ENCODE measurements at places on chromosomes 7 and 10. TPM values are rescaled to one million over a fixed set of nuclear protein-coding genes. Genes with fewer than 3 reads are reported as not detected.

The ETV1 gene
- total RNA-seq: 45.9 TPM

- no peak for DNase-seq
Observed at GRCh38 chr7:16923019-16923418, 41.2 kb upstream of the AGR3 start.

DNA sequence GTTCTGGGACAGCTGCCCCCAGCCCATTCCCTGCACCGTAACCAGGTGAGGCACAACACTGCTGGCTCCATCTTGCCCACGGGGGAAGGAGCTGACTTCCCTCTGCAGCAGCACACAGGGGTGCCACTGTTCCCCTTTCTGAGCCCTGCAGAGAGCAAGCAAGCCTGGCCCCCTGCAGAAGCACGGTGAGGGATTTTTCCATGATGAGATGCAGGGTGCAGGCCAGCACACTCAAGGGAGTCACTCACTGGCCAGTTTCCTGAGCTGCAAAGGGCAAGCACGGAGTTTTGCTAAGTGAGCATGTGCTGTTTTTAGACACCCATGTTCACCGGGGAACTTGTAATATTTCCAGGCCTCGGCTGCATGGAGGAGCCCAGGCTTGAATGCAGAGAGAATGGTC, 176.6 kb downstream of the PIP4K2A start:
- DNase-seq: no peak

The DENND2A gene
- not detected for total RNA-seq

DNA sequence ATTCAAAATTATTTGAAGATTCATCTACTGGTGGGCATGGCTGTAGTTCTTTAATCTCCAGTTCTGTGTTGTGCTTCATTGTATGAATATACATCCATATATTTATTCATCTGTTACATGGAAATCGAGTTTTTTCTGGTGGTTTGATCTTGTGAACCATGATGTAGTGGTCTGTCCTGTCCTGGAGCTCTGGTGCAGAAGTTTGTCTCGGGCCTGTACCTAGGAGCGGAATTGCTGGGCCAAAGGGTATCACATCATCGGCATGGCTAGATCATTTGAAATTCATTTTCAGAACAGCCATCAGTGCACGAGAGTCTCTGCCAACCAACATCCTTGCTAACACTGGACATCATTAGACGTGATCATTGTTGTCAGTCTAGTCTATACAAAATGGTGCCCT, 107.0 kb downstream of the ELFN1 start:
- DNase-seq: no peak

The NPY gene
- total RNA-seq: not detected

The PAX4 gene
- total RNA-seq: not detected

The GDF10 gene
- not detected for total RNA-seq

The ZC3HAV1 gene
- total RNA-seq: 101 TPM

DNA sequence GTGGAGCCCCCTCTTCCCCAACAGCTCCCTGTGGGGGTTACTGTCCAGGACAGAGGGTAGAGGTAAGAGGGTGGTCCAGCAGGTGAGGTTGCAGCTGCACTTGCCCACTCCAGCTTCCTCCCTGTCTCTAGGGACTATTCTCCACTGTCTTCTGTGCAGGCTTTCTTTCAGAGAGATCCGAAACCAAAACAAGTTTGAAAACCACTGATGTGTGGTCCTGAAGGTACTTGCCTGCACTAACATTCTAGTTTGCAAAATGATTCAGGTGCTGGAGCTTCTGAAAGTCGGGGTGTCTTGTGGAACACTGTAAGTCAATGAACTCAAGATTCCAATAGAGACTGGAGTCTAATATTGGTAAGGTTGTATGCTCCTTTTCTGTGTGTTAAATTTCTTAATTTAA, 63.1 kb downstream of the BLNK start:
- no peak for DNase-seq

- DNase-seq: no peak
Observed at GRCh38 chr7:157476654-157477549, 140.1 kb downstream of the DNAJB6 start.

The AKR1C4 gene
- total RNA-seq: 0.40 TPM

- DNase-seq: no peak
Observed at GRCh38 chr7:137948083-137948844, 53.6 kb downstream of the CREB3L2 start.

DNA sequence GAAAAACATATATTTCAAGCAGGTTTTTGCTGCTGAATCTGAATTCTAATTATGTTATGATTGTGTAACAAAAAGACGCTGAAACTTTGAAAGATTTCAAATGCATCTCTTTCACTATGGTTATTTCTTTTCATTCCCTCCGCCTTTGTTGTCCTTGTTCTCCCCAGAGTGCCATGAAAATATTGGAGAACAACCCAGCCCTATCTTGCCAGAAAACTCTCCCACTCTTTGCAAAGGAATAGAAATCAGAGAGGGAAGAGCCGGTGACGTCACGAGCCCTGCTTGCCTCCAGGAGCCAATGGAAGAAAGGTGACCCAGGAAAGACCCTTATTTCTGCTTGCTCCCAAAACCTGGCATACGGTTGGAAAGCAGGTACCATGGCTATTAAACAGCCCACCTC, 3.4 kb downstream of the GFRA1 start:
- no peak for DNase-seq

The CABCOCO1 gene
- not detected for total RNA-seq

- DNase-seq: no peak
Observed at GRCh38 chr10:78162853-78163252, 129.2 kb downstream of the RPS24 start.

The SLC26A3 gene
- not detected for total RNA-seq

DNA sequence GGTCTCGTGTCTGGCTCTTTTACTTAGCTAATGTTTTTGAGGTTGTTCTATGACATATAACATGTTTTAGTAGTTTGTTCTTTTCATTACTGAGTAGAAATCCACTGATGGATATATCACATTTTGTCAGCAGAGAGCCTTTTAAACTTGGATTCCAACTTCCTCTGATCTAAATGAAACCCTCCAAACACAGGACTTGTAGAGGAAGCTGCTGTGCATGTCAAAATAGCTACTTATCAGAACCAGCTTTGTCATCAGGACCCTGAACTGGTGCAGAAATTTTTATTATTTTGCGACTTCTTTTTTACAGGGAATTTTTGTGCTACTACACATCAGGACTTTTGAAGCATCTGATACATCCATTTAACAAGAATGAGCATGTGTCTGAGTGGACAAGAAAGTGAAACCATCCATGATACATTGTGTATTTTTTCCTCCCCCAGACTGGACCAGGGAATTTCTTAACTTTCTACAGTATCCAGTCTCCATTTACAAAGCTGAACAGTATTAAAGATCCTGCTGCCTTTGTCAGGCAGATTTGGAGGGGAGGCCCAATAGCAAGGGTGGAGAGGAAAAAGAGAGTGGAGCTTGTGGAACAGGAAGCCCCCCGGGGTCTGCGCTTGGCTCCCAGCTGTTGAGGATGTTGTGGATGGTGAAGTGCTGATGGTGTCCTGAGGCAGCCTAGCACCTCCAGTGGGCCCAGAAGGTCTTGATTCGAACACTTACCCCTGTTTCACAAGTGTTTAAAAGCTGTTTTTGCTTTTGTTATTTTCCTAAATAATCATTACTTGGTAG, 29.3 kb upstream of the MTPAP start:
- no peak for DNase-seq

The CDH23 gene
- 0.07 TPM for total RNA-seq

DNA sequence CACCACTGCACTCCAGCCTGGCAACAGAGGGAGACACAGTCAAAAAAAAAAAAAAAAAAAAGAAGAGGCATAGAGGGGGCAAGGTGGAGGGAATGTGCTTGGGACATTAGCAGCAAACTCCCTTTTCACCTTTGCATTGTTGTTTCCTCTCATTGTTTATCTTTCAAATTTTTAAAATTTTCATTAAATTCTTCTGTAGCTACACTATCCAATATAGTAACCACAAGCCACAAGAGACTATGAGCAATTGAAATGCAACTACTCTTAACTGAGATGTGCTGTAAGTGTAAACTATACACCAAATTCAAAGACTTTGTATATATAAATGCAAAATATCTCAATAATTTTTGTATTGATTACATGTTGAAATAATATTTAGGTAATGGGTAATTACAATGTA, 43.4 kb downstream of the EBLN1 start:
- DNase-seq: no peak

DNA sequence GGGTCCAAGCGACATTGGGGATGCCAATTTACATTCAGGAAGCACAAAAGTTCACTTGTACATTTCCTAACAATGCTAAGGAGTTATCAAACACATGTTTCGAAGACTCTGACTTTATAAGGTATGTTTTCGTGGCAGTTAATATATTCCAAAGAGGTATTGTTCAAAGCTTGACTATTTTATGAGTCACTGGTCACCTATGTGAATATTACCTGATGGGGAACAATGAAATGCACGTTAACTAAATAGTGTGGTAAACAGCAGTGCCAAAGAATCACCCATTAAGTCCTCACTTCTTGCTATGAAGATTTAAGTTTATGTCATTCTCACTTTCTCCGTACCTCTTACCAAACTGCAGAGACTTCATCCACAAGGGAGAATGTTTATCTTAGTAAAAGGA, 550.2 kb downstream of the SORCS1 start:
- DNase-seq: no peak
